GM13977 (cell line): ENCODE measurements at places on chromosomes 5 and 9.

- DNase-seq, result no peak
Measured at GRCh38 chr5:174922955-174923354, 198.6 kb downstream of the MSX2 start.

- DNase-seq, result no peak
Measured at GRCh38 chr5:146584750-146585149, 68.8 kb upstream of the GPR151 start.

GRCh38 chr5:35303152-35303551 is 72.9 kb upstream of the PRLR start:
- no peak for DNase-seq

GRCh38 chr5:150589862-150590601 is 50.4 kb upstream of the SYNPO start:
- no peak for DNase-seq
